ENCODE measurements at places on chromosomes 1 and 21. TPM values are rescaled to one million over a fixed set of nuclear protein-coding genes. Genes with fewer than 3 reads are reported as not detected.
A peak's percentile ranks its signal among the peaks of the same experiment; 100 is the strongest.

GRCh38 chr1:178819123-178819522 lies 51.8 kb downstream of the ANGPTL1 start:
- no peak for DNase-seq

- DNase-seq, result no peak
Measured at GRCh38 chr1:204991342-204991844, 51.6 kb upstream of the CNTN2 start.

GRCh38 chr1:225825078-225825477 lies 15.2 kb downstream of the EPHX1 start:
- no peak for DNase-seq

GRCh38 chr1:29379443-29380073 lies 143.2 kb downstream of the PTPRU start:
- DNase-seq, result no peak

GRCh38 chr1:91684481-91685196 lies 184.0 kb downstream of the CDC7 start:
- peak; percentile 68 for DNase-seq

DNA sequence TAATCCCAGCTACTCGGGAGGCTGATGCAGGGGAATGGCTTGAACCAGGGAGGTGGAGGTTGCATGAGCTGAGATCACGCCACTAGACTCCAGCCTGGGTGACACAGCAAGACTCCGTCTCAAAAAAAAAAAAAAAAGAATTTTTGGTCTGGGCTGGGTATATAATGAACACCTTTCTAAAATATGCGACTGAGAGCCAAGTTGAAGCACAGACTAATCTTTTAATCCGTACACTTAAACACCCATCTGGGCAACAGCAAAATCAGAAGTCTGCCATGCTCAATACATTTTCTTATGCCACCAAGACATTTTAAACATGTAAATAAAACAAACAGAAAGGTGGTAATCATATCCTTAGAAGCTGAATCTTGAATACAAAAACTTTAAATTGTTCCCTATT lies 31.6 kb upstream of the ABCB10 start:
- no peak for DNase-seq

DNA sequence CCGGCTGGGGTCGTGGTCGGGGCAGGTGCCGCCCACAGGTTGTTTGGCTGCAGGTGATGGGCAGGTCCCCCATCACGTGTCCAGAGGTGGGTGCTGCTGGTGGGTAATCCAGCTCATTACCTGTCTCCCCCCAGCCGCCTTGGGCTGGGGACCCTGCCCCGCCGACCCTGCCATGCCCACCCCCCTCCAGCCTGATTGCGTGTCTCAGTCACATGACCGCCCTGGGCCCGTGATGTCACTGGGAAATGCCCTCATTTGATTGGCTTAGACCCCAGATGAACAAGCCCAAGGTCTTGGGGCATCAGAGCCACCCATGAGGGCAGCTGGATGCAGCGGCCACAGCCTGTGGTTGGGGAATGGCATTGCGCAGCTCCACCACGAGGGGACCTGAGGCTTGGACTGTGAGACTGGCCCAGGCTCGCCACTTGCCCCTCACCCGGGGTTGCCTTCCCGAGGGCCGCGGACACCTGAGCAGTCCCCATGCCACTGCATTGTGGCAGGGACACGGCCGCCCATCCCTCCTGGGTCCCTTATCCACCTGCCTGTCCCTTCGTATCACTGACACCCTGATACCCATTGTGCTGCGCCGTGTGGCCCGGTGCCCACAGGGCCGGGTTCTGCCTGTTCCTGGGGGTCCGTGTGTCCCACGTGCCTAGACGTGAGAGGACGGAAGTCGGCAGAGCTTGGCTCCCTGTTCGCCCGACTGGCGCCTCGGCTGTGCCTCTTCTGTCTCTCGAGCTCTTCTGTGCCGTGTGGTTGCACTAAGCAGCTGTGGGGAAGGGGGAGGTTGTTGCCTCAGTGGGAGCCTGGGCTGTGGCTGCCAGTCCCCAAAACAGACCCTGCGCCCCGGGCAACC lies 68.0 kb downstream of the FAAP20 start:
- DNase-seq, result peak; percentile 58

GRCh38 chr1:54378157-54378873 lies 27.9 kb downstream of the SSBP3 start:
- no peak for DNase-seq

DNA sequence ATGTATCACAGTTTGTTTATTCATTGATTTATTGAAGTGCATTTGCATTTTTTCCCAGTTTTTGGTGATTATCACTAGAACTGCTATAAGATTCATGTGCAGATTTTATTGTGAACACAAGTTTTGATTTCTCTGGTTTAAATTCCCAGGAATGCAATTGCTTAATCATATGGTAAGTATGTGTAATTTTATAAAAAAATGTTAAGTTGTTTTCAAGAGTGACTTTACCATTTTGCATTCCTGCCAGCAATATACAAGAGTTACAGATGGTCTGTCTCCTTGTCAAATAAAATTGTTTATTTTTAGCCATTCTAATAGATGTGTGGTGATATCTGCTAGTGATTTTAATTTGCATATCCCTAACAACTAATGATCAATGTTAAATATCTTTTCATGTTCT lies 127.3 kb upstream of the APP start:
- no peak for DNase-seq

GRCh38 chr1:197178998-197179397 lies 32.5 kb upstream of the ASPM start:
- no peak for DNase-seq

DNA sequence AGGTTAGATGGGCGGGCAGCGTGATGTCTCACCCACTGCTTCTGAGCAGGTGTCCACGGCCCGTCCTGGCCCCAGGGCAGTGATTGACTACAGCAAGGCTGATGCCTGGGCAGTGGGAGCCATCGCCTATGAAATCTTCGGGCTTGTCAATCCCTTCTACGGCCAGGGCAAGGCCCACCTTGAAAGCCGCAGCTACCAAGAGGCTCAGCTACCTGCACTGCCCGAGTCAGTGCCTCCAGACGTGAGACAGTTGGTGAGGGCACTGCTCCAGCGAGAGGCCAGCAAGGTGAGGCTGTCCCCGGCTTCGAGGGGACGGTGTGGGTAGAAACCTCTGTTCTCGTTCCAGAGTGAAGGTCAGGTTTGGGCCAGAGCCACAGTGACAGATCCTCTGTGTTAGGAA lies 12.2 kb downstream of the DDOST start:
- no peak for DNase-seq

DNA sequence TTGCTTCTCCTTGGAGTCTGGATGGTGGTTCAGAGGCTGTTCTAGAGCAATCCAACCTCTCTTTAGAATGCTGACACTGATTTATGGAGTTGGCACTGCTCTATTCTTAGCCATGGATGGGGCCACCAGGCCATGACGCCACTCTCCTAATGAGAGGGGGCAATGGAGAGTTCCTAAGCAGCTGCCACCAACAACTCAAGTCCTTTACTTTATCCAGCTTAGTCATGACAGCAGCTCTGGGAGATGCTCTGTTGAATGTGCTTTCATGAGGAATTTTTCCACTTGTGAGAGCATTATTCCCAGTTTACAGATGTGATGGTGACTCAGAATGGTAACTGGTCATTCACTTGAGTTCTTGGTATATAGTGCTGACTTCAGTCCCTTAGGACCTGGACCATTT lies 366.3 kb downstream of the HHAT start:
- no peak for DNase-seq

Gene EPB41
- 60.5 TPM for total RNA-seq

- no peak for DNase-seq
Measured at GRCh38 chr1:212864201-212864600, 6.1 kb downstream of the FLVCR1 start.

Data from natural killer cell treated with Interleukin-12 subunit alpha and Interleukin-12 subunit beta and Interleukin-15 and Interleukin-18, amount 100 ng/mL, for 72 hours (primary cell).